ENCODE measurements at places on chromosomes 1 and 21. TPM values are rescaled to one million over a fixed set of nuclear protein-coding genes. Genes with fewer than 3 reads are reported as not detected.

DNA sequence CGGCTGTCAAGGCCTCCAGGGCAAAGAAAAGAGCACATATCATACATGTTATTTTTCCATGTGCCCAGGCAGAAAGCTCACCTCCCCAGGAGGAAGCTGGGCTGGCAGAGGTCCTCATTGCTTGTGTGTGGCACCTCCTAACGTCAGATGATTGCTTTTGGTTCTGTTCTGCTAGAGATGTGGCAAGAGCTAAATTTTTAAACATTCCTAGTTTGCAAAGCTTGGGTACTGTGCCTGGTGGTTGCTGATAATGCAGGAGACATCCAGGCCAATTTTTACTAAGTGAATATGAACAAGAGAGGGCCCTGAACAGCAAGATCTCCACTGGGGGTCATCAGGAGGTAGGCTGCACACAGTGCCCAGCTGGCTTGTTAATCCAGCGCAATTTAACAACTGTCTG lies 93.9 kb downstream of the TBX19 start:
- DNase-seq = no peak
- H3K36me3 ChIP-seq = no peaks in the 10 kb centered on the region
- H3K27me3 ChIP-seq = no peaks in the 10 kb centered on the region
- no peaks in the 10 kb centered on the region for H3K4me1 ChIP-seq

GRCh38 chr1:246800756-246801155 lies 76.5 kb downstream of the SCCPDH start:
- H3K4me1 ChIP-seq = no peaks in the 10 kb centered on the region
- H3K4me3 ChIP-seq = no peak overlapping the region
- no peaks in the 10 kb centered on the region for H3K36me3 ChIP-seq
- no peak overlapping the region for H3K27ac ChIP-seq

OLIG2 gene
- total RNA-seq = not detected

MARK1 gene
- 5.3 TPM for total RNA-seq

DNA sequence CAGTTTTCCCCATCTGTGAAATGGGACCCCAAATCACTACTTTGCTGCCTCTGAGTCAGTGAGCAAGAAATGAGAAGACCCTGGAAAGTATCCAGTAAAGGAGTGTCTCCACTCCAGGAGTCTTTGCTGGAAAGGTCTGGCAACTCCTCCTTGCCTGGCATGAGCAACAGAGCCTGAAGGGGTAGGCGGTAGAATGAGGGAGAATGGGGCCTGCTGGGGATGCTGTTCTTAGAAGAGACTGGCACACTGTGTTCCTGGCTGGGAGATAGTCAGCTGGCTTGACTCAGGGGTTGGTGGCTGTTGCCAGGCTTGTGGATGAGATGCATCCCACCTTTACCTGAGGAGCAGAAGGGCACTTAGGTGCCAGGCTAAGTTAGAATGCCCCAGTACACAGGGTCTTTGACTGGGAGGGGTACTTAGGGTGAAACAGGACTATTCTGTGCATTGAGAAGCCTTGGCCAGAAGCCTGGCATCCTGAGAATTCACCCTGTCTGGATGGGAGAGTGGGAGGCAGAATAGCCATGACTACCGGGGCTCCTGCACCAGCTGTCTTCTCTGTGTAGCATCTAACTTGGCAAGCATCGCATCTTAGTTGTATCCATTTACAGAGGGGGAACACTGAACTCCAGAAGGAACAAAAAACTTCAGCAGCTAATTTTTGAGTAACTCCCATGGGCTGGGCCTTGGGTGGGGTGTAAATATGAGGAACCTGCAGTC lies 2.5 kb downstream of the MFSD2A start:
- DNase-seq = no peak
- H3K27ac ChIP-seq = no peak overlapping the region
- no peaks in the 10 kb centered on the region for H3K36me3 ChIP-seq
- no peak overlapping the region for H3K4me3 ChIP-seq
- no peaks in the 10 kb centered on the region for H3K27me3 ChIP-seq

FAM131C gene
- 4.2 TPM for total RNA-seq

- no peaks in the 10 kb centered on the region for H3K27me3 ChIP-seq
- no peak within 1 kb of the TSS for H3K4me3 ChIP-seq
- peak; percentile 60 for DNase-seq
- H3K4me1 ChIP-seq = peaks cover 28% of the 10 kb centered on the region
- H3K27ac ChIP-seq = no peak within 1 kb of the TSS
These were observed at the start of gene TFF3 for GRCh38 chr21:42315296-42315891. TSS of gene TFF3 (minus strand) at chr21:42315409. CDS start at chr21:42315374, 35 bp downstream.

Measured in body of pancreas (tissue), 4 donors.